ENCODE measurements at places on chromosomes 4 and X.

DNA sequence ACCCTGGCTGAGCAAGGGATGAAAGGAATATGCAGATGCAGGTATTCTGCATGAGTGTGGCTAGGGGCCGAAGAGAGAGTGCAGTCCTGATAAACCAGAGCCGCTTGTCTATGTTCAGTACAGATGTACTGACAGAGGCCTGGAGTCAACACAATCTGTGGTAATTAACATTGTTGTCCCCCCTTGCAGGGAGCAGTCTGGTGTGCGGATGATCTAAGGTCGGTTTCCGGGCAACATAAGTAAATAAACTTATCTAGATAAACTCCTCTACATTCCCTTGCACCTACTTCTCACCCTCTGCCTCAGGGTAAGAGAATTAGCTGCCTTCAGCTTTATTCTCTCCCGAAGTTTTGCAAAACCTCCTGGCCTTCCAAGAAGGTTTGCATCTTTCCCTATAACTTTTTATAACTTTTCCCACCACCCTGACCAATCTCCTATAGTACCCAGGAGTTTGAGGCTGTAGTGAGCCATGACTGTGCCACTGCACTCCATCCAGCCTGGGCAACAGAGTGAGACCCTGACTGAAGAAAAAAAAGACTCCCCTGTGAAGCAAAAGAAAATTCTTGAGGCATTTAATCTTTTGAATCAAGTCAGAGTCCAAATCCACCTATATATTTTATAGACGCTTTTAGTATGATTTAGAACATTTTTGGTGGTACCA is 26.6 kb downstream of the SNX25 start:
- peak; percentile 87 for DNase-seq

DNA sequence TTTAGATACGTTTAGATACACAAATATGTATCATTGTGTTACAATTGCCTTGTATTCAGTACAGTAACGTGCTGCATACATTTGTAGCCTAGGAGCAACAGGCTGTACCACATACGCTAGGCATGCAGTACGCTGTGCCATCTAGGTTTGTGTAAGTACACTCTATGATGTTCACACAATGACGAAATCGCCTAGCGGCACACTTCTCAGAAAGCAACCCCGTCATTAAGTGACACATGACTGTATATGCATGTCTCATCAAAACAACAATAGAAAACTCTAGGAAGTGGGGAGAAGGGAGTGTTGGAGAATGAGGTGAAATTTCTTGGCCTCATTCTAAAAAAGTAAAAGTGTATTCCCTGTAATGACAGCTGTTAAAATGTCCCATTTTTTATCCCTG is 32.7 kb downstream of the CCDC149 start:
- DNase-seq = peak; percentile 10

DNA sequence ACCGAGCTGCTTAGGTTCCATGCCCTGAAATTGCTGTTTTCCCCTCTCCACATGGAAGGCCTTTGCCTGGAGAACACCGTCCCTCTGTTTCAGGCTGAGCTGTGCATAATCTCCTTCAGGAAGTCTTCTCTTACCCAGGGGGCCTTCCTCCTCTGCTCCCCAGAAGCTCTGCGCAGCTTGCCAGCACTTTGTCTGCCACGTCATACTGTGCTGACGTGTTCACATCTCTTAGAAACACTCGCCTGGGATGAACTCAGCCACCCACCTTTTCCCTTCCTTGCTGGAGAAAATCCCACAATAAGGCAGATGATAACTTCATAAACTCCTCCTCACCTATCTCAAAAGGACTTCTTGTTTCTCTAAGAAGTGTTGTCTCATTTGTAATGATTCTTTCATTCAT is 110.7 kb downstream of the ARHGAP10 start:
- DNase-seq = no peak

- no peak for DNase-seq
Observed at GRCh38 chrX:64842492-64842891, 133.8 kb downstream of the ZC4H2 start.

- DNase-seq = no peak
Observed at GRCh38 chr4:113962016-113962347, 17.5 kb downstream of the ARSJ start.

DNA sequence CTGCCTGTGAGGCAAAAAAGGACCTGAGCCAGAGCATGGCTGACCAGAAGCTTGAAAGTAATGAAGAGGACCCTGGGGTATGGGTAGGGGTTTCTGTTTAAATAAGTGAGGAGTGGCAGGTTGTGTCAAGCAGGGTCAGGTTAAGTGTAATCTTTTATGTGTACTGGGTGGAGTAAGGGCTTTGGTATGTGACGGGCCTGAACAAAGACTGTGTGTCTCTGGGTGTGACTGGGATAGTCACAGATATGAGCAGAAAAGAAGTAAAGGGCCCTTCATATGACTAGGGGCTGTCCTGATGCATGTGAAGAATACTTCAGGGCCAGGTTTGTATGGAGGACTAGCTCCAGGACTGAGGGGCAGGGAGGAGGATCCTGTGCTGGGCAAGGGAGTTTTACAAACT is 82.4 kb downstream of the ITIH6 start:
- peak; percentile 0 for DNase-seq

GRCh38 chr4:146061610-146062334 is 113.7 kb upstream of the LSM6 start:
- no peak for DNase-seq

DNA sequence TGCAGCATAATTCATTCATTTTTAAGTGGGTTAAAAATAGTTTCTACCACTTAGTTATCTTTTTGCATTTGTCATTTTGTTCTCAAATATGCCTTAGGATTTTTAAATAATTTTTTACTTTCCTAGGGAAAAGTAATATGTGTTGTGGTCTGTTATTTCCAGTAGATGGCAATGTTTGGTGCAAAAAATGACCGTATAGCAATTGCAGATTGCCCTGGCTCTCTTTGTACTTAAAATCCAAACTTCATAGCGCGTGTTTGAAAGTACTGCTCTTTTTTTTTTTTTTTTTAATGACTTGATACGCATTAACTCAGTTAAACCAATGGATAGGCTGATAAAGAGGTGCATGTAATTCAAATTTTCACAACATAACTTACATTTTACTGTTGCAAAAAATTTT is 74.4 kb upstream of the RBMX start:
- no peak for DNase-seq

- no peak for DNase-seq
Observed at GRCh38 chr4:99886146-99886545, 8.1 kb downstream of the LAMTOR3 start.

- DNase-seq = no peak
Observed at GRCh38 chr4:61860376-61860775, 660.2 kb downstream of the ADGRL3 start.

- no peak for DNase-seq
Observed at GRCh38 chr4:2337896-2338295, 76.0 kb upstream of the MXD4 start.

GRCh38 chr4:185086053-185086452 is 57.0 kb upstream of the SLC25A4 start:
- DNase-seq = no peak

DNA sequence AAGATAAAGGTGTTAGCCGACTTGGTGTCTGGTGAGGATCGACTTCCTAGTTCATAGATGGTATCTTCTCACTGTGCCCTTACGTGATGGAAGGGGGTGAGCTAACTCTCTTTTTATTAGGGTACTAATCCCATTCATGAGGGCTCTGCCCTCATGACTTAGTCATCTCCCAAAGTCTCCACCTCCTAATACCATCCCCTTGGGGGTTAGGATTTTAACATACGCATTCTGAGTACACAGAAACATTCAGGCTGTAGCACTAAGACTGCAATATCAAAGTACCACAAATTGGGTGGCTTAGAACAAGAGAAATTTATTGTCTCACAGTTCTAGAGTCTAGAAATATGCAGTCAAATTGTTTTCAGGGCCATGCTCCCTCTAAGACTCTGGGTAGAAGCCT is 58.0 kb upstream of the IL13RA1 start:
- no peak for DNase-seq

GRCh38 chr4:73707918-73708577 is 32.3 kb upstream of the CXCL8 start:
- DNase-seq = no peak

GRCh38 chrX:11446336-11446735 is 153.1 kb downstream of the AMELX start:
- DNase-seq = no peak

- DNase-seq = no peak
Observed at GRCh38 chr4:101157415-101158133, 189.8 kb downstream of the PPP3CA start.

DNA sequence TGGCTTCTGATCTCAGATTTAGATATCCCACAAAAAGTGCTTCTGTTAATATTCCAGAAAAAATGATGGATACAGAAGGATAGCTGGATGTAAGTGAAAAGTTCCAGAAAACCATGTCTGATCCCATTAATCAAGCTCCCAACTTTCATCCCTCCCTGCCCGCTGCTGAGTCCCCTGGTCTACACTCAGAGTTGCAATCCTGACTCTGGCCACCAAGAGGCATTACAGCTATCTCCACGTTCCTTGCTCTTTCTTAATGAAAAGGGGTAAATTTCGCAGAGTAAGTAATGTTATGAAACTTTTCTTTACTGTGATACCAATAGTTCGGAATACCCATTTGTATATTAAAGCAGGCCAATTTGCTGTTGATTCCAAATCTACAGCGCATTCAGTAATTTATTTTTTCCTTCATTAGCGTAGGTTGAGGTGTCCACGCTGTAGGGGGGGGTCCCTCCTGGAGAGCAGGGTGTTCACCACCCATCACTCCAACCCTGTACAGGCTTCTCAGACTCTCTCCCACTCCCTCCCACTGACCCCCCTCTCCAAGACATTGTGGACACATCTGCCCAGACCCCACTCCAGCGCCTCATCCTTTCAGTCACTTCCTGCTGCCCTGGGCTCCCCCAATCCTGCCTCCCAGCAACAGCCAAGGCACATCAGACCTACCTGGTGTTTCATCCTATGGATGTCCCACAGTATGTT is 55.1 kb downstream of the RAB40A start:
- peak; percentile 64 for DNase-seq

DNA sequence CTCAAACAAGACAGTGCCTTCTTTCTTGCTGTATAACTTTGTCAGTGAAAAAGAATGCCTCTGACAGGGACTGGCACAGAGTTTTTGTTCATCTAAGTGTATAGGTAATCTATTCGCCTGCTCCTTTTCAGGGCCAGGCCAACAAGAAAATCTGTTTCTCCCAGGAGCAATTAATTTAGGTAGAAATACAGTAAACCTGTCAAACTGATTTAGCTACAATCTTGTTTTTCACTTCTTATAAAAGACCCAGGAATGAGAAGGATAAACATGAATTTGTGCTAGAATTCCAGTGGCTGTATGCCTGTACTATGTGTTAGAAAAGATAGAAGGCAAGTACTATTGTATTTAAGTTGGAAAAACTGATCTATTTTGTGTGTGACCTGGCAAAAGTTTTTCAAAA is 6.1 kb downstream of the TMA16 start:
- DNase-seq = no peak

DNA sequence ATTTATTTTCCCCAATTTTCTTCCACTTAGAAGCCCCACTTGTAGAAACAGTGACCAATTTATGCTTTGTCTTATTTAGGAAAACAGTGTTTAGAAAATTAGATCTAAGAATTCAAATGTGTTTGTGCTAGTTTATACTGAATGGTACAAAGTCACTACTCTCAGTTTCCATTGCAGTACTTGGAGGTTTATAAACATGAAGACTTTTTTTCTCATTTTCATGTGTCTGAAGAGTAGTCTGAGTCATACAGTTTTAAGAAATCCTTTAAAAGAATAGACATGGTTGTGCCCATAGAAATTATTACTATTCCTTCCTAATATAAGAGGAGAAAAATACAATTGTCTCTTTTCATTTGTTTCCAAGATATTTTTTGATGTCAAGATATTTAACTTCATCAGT is 458.7 kb downstream of the NAF1 start:
- DNase-seq = no peak

DNA sequence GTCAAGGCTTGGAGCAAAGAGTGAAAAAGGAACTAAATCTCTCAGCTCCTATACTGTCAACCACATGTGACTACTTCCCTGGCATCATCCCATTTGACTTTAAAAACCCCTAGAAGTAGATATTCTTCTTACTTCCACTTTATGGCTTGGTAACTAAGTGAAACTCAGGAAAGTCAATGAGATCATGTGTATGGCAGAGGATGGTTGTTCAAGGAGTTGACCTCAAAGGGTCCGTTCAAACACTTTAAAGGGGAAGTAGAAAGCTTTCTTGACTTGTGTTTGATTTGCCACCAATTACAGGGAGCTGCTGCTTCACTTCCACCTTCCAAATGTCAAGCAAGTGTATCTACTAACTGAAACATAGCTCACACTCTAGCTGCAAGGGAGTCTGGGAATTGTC is 187.2 kb downstream of the RAB28 start:
- no peak for DNase-seq

- no peak for DNase-seq
Observed at GRCh38 chr4:41213625-41214135, 662 bp downstream of the APBB2 start.

- DNase-seq = no peak
Observed at GRCh38 chrX:38860106-38861013, 59.1 kb downstream of the MID1IP1 start.

- peak; percentile 97 for DNase-seq
Observed at GRCh38 chr4:108360754-108361445, 192.2 kb upstream of the LEF1 start.

GRCh38 chrX:40095583-40096394 is 2.0 kb downstream of the BCOR start:
- peak; percentile 27 for DNase-seq

GRCh38 chr4:150224896-150225591 is 146.8 kb downstream of the DCLK2 start:
- DNase-seq = no peak

GRCh38 chr4:59195839-59196238 is 2004.3 kb upstream of the ADGRL3 start:
- no peak for DNase-seq

DNA sequence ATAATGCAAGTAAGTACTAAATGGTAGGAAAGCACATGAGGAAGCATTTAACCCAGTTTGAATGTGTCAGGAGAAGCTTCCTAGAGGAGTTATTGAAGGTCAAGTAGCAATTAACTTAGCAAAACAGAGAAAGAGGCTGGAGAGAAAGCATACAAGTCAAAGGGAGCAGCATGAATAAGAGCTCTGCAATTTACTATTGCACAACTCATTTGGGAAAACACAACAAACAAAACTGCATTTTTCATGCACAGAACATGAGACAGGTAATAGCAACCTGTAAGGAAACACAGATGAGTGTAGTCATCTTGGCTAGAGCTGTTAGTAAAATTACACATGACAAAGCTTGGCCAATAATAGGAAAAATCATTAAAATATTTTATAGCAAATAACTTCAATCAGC is 538.1 kb downstream of the PPP4R3C start:
- DNase-seq = no peak

GRCh38 chrX:132394591-132394990 is 94.2 kb downstream of the MBNL3 start:
- no peak for DNase-seq

DNA sequence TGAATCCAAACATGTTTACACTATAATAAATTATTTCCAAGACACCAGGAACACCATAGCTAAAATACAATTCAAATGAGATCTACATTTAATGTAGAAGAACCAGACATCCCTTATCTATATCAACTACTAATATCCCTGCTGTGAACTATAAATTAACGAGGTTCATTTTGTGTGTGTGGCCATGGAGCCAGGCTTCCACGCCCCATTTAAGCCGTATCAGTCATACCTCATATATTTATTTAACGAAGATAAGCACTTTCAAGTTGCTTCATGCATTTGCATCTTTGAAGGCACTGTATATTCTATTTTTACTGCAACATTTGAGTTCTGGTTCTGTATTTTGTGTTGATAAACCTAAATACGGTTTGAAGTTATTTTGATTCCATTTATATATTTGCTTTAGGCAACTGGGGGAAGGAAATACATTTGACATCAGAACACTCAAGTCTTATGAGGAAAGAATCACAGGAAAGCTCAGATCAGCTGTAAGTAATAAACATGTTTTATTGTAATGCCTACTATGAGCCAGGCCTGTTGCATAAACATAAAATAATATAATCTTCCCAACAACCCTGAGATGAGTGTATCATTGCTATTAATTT is 45.1 kb upstream of the WDR17 start:
- no peak for DNase-seq
